ENCODE measurements at places on chromosomes 2 and 18.
A peak's percentile ranks its signal among the peaks of the same experiment; 100 is the strongest.

- DNase-seq, result no peak
Measured at GRCh38 chr18:28963481-28963880, 786.6 kb upstream of the CDH2 start.

DNA sequence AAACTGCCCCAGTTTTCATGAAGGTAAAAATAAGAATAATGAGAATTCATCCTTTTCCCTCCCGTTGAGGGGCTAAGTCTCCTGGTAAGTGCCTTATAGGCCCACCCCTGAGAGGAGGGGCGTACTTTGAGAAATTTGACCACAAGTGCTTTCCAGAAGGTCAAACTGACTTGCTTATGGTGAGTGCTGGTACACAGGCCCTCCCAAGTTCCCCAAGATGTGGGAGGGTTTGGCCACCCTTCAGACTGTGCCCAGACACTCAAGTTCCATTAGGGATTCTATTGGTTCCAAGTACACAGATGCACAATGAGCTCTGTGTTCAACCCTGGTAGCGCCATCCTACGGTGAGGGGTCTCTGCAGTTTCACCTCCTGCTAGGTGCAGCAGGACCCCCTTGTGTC, 205.1 kb downstream of the CTIF start:
- no peak for DNase-seq

DNA sequence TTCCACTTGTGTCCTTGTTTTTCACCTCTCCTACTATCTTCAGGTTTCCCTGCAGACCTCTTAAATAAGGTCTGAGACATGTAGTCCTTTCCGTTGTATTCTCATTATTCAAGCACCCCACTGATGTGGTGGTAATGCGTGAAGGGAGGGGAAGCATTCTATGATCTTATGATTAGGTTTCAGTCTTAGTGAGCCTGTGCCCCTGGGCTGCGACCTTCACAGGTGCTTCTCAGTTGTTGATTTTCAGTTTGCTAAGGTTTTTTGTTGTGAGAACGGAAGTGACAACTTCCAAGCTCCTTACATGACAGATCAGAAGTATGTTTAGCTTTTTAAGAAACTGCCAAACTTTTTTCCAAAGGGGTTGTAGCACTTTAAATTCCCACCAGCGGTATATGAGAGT, 41.3 kb downstream of the VPS54 start:
- DNase-seq, result no peak

DNA sequence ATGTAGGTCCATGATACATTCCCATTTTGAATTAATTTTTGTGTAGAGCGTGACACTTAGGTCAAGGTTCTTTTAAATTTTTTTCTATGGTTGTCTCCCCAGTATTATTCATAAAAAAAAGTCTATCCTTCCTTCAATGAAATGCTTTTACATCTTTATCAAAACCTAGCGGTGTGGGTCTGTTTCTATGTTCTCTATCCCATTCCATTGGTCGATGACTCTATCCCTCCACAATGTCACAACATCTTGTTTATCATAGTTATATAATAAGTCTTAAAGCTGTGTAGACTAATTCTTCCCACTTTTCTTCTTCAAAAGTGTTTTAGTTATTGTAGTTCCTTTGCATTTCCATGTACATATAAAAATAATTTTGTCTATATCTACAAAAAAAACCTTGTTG, 47.2 kb upstream of the GPR17 start:
- DNase-seq, result no peak

DNA sequence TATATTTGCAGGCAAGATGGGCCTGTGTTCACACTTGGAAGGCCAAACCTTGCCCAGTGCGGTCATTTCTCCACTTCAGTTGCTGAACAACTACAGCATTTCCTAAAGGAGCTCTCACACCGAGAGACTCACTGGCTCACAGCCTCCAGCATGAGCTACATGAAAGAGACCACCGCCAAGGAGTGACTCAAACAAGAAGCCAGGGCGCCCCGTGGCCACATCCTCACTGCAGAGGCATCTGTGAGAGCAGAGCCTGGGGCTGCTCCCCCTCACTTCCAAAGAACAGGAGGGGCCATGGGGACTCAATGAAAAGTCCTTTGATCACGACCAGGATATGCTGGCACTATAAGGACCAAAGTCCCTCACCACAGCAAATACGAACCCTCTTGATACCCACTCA, 50.0 kb downstream of the TMEM163 start:
- DNase-seq, result peak; percentile 84

- no peak for DNase-seq
Measured at GRCh38 chr2:175282886-175283285, 101.4 kb upstream of the ATP5MC3 start.

DNA sequence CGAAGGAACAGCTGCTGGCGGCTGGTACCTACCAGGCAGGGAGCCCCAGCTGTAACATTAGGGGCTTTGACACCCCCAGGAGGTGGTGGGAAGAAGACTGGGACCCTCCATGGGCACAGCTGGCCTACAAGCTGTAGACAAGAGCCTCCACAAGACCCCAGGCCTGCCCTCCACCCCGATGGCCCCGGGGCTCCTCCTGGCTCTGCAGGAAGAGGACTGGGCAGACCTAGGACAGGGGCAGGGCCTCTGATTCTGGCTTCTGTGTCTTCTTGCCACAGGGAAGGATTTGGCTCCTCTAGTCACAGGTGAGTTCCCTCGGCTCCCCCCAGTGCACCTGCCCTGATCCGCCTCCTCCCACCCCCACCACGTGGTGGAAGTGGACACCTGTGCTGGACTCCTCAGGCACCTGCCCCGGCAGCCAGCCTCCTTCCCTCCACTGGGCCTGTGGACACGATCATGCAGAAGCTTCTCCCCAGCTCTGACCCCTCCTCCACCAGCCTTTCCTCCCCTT, 53.4 kb upstream of the ODC1 start:
- DNase-seq, result no peak

DNA sequence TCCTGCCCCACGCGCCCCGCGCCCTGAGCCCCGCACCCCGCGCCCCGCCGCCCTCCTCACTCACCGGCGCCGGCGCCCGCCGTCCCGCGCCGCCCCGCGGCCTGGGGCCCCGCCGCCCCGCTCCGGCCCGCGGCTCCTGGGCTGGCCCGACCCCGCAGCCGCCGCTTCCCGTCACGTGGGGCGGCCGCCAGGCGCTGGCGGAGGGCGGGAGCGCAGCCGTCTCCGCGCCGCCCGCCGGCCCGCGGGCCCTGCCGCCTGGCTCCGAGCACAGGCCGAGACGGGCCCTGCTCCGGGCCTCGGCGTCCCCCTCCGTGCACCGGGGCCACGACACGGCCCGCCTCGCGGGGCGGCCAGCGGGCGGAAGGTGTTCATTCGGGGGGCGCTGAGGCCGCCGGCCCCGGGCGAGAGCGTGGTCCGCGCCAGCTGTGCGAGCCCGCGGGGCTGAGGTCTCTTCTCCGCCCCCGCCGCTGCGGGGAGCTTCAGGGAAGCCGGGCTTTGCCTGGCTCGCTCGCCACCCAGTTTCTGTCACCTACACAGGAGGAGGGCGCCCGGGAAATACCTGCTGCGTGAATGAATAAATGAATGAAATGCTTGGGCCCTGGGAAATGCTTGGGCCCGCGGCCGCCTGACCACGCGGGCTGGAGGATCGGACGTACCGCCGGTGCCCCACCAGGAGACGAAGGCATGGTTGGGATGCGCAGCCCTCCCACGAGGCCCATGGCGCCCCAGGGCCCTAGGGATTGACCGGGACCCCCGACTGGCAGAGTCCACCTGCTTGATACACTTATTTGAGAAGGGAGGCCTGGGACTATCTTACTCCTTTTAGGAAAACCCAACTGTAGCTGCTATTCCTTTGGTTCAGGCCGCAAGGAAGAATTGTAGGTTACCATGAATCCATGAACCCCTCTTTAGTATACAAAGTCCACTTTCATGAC, at the start of gene TGFBRAP1:
Gene TGFBRAP1, minus strand, starts transcription at position 175 of the 935 bp plus-strand sequence. CDS start 21,434 bp downstream, outside the sequence.
- peak; percentile 56 for DNase-seq

GRCh38 chr2:85558160-85558559, 3.1 kb downstream of the GGCX start:
- no peak for DNase-seq

DNA sequence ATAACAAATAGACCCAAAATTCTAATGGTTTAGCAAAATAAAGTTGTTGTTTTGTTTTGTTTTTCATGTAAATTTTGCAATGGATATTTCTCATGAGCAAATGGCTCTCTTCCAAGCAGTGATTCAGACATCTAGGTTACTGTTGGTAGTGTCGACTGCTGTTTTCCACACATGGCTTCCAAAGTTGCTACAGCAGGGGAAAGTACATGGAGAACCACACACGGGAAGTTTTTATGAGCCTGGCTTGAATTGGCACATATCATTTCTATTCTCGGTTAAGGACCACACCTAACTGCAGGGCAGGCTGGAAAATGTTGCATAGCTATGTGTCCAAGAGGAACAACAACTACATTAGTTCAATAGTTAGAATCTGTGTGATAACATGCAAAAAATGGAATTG, 262.1 kb downstream of the GALNT13 start:
- DNase-seq, result no peak

DNA sequence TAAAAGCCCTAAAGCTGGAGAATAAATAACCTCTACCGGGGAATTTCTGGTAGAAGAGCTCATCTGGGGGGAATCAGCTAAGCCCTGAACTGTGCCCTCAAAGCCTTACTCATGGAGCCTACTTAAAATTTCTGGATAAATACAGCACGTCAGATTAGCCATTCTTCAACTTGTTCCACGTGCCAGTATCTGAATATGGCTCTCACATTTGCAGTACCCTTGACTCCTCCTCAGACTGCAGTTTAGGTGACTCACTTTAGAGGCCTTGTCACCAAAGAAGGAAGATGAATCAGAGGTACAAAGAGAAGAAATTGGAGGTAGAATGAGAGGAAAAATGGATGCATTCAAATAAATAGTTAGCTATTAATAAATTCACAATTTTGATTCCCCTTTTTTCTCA, 34.6 kb upstream of the POTEC start:
- no peak for DNase-seq

DNA sequence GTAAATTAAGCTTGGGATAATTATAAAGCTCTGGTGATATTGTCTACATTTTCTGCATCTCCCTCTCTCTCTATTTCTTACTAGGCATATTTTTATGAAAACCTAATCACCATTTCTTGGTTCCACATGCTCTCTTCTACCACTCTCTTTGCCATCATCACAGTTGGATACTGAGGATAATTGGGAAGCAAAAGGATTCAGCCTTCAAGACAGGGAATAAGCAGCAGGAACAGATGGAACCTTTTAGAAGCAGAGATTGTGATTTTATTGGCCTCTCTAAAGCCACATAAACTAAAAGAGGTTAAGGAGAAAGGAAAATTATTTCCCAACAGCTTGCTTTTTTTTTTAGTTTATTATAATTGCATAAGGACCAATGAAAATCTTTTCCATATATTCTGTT, 226.3 kb upstream of the SPHKAP start:
- DNase-seq, result no peak

Measured in activated gamma-delta T cell (primary cell).